Right ventricle myocardium inferior (tissue), 1 donor: ENCODE measurements at places on chromosomes 16 and 17. TPM values are rescaled to one million over a fixed set of nuclear protein-coding genes. Genes with fewer than 3 reads are reported as not detected.

DNA sequence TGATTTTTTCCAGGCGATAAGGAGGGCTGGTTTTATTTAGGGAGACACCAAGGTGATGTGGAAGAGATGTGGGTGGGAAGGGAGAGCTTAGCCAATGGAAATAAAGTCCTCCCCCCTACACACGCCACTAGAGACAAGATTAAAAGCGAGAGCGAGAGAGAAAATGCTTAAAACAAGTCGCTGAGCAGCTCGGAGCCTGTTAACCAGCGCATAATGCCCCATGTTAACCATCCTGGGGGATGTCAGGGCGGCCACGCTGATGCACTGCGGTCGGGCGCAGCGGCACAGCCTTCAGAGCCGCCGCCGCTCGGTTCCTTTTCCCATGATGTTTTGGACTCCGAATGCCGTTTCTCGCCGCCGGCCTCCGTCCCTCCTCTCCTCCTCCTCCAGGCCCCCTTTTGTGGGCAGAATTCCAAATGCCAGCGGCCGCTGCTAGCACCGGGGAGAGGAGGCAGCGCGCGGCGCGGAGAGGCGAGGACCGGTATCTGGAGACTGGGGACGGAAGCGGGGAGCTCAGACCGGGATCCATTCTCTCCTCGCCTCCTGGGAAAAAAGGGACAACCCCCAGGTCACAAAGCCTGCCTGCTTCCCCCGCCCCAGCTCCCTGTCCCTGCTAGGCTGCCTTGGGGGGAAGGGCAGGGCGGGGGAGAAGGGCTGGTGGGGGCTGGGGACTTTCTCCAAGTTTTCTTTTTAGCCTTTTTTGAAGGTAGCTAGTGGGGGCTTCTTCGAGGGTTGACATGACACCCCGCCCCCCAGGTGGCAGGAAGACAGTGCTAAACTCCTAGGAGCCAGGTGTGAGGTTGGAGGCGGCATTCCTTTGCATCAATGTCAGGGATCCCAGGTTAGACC is 98.1 kb upstream of the CCL2 start:
- peak; percentile 62 for DNase-seq

GRCh38 chr16:80459331-80459777 is 81.4 kb upstream of the DYNLRB2 start:
- no peak for DNase-seq

- no peak for DNase-seq
Observed at GRCh38 chr16:642189-643049, 791 bp downstream of the MCRIP2 start.

CD79B gene
- 6.9 TPM for total RNA-seq

ARHGAP44 gene
- total RNA-seq = 8.6 TPM

- DNase-seq = no peak
Observed at GRCh38 chr16:66961914-66962313, 848 bp downstream of the CES3 start.

DNA sequence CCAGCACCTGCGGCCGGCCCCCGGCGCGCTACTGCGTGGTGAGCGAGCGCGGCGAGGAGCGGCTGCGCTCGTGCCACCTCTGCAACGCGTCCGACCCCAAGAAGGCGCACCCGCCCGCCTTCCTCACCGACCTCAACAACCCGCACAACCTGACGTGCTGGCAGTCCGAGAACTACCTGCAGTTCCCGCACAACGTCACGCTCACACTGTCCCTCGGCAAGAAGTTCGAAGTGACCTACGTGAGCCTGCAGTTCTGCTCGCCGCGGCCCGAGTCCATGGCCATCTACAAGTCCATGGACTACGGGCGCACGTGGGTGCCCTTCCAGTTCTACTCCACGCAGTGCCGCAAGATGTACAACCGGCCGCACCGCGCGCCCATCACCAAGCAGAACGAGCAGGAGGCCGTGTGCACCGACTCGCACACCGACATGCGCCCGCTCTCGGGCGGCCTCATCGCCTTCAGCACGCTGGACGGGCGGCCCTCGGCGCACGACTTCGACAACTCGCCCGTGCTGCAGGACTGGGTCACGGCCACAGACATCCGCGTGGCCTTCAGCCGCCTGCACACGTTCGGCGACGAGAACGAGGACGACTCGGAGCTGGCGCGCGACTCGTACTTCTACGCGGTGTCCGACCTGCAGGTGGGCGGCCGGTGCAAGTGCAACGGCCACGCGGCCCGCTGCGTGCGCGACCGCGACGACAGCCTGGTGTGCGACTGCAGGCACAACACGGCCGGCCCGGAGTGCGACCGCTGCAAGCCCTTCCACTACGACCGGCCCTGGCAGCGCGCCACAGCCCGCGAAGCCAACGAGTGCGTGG is 1.5 kb downstream of the NTN1 start:
- no peak for DNase-seq

- no peak for DNase-seq
Observed at GRCh38 chr17:39950871-39951348, 11.9 kb upstream of the GSDMA start.

DNA sequence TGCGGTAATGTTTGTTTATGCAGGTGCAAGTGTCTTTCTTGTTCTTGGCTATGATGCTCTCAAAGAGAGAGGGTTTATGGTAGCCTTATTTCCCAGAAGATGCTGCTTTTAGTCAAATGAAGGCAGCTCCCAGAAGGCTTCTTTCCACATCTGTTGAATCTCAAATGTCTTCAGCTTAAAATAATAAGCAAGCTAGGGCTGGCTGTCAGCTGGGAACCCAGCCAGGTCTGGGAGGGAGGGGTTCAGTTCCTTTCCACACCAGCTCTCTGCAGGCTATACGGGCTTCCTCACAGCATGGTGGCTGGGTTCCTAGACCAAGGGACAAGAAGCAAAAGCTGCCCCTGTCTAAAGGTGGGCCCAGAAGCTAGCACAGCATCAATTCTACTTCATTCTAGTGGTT is 47.4 kb upstream of the ATF7IP2 start:
- no peak for DNase-seq

DNA sequence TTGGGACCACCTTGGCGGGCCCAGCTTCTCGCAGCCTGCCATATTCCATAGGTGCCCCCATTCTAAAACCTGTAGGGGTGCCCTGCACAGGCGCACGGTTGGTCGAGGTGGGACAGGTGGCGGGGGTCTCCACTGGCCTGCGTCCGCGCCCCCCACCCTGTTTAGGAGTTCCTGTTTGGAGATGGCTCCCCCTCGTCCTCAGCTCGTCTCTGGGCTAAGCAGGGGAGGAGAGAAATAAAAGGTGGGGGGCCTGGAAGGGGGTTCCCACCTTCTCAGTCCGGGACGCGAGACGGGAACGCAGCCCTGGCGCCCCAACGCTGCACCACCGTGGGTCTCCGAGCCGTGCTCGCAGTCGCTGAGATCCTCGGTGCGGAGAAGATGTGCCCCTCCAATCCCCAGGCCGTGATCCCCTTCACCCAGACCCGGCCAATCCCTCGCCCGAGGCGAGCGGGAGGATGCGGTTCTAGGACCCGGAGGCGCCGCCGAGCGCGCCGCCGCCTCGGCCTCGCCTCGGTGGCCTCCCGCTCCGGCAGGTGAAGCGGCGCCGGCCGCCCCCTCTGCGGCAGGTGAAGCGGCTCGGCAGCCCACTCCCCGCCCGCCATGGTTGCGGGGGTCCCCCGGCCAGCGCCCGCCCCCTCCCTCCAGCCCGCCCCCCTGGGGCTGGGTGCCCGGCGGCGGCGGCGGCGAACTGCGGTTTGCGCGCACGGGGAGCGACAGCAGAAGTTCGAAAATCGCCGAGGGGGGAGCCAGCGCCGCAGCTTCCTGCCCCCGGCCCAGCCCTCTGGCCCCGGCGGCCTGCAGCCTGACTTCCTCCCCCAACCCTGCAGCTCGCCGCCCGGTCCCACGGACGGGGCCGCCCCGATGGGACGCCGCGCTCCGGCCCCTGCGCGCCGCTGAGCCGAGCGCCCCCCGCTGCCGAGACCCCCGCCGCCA is at the start of gene FMNL1:
Gene FMNL1 (plus strand): TSS at position 805 of the 933 bp plus-strand sequence. CDS start 240 bp downstream, outside the sequence.
- peak; percentile 92 for DNase-seq

PRAC2 gene
- not detected for total RNA-seq

- no peak for DNase-seq
Observed at GRCh38 chr17:68356949-68357455, 65.7 kb downstream of the ARSG start.

GRCh38 chr16:56353054-56353921 is 72.1 kb downstream of the AMFR start:
- DNase-seq = peak; percentile 22

CNGB1 gene
- not detected for total RNA-seq

- DNase-seq = no peak
Observed at GRCh38 chr17:34358631-34359030, 2.4 kb downstream of the CCL13 start.

DNA sequence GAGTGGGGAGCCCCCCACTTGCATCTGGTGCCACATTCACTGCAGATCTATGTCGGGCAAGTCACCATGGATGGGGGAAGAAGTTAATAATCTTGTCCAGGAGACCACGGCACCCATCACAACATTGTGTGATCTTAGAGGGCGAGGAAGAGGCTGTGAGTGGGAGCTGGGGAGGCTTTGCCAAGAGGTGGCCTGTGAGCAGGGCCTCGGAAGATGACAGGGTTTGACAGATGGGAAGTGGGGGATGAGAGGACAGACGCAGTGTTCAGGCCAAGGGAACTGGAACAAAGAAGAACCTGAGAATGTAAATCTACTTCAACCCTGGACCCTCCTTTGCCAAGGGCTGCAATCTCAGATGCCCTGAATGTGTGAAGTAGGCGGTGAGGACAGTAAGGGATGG is 12.4 kb downstream of the ACE start:
- no peak for DNase-seq

- no peak for DNase-seq
Observed at GRCh38 chr17:6177941-6178694, 107.9 kb downstream of the WSCD1 start.

GLP2R gene
- 0.24 TPM for total RNA-seq

DNA sequence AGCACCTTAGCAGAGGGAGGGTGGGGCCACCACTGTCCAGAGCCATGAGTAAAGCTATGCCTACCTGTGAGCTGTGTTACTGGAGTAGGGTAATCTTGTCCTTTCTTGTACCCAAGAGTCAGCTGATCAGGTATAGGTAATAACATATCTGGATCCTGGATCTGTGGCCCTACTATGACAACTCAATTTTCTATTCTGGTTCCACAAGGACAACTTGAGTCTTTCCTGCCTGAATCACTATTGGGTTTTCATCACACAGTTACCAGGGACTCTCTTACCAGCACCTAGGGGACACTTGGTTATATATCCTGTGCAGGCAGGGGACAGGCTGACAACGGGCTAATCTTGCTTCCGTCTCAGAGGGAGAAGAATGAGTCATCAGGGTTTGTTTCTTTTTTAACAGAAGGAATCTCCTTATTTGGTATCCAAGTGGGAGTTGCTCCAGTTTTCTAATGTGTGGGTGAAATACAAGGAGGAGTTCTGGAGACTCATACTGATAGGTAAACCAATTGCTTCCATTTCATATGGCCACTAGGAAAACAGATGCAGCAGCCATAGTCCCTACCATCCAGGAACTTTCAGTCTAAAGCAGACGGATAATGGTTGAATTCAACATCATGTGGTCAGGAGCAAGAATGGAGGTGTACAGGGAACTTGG is 6.8 kb downstream of the ZNF267 start:
- no peak for DNase-seq

KRT33A gene
- not detected for total RNA-seq

DNA sequence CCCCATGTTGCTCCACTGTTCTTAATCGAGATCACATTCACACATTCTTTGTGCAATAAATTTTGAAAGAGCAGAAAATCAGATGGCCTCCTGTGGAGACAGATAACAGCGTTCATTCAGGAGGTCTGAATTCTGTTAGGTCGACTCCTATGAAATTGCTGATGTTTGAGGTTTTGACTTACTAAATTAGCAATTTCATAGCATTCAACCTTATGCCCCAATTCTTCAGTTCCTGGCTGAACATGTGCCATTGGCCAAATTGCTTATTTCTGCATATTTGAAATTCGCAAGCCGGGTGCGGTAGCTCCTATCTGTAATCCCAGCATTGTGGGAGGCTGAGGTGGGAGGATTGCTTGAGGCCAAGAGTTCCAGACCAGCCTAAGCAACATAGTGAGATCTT is 22.1 kb upstream of the C16orf74 start:
- no peak for DNase-seq

PFAS gene
- total RNA-seq = 14.7 TPM

DNA sequence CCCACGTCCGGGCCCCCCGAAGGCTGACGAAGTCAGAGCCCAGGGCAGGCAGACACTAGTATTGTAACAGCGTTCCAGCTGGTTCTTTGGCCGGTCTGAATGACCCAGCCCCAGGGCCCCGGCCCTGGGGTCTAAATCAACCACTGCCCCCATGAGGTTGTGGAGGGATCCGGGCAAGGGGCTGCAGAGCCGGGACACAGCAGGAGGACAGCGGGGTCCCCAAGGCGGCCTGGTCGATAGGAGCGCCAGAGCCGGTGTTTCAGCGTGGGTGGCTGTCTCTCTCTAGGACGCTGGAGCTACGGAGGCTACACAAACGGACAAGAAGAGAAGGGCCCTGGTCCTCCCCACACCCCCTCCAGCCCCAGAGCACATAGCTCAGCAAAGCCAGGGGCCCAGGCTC is 101.8 kb downstream of the RBFOX3 start:
- no peak for DNase-seq

DNA sequence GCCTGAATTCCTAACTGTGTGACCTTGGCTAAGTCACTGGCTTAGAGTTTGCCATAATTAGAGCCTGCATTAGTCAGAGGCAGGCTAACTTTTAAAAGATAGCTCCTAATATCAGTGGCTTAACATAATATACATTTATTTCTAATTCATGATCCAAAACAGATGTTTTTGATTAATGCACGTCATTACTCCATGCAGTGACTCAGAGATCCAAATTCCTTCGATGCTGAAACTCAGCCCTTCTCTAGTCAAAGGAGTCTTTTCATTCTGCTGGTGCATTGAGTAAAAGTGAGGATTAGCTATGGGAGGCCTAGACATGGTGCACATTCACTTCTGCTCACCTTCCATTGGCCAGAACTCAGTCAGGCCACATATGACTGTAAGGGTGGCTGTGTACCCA is 49.8 kb downstream of the IRX3 start:
- no peak for DNase-seq

FBXL16 gene
- total RNA-seq = not detected

GRCh38 chr17:42361781-42362186 is 26.5 kb downstream of the STAT3 start:
- DNase-seq = no peak

PPL gene
- 20.2 TPM for total RNA-seq

DNA sequence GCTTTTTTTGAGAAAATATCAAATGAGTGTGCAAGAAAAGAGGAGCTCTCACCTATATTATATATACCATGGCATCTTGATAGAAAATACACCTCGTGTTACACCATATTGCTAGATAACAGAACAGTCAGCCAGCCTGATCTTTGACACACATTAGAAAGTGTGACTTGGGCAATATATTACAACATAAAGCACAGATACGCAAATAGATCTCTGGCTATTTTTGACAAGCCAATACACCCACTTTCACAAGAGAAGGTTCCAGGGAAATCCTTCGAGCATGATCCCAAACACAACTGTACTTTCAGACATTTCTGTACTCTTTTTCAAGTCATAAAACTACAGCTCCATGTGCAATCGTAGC is 9.4 kb downstream of the GGA2 start:
- no peak for DNase-seq
